Activated naive CD4-positive, alpha-beta T cell treated with anti-CD3 and anti-CD28 coated beads, Interleukin-2, amount 50 U/mL, for 72 hours (primary cell): ENCODE measurements at places on chromosomes 16 and 17.
A peak's percentile ranks its signal among the peaks of the same experiment; 100 is the strongest.

- no peak for DNase-seq
Measured at GRCh38 chr17:54976316-54976715, 7.8 kb downstream of the STXBP4 start.

DNA sequence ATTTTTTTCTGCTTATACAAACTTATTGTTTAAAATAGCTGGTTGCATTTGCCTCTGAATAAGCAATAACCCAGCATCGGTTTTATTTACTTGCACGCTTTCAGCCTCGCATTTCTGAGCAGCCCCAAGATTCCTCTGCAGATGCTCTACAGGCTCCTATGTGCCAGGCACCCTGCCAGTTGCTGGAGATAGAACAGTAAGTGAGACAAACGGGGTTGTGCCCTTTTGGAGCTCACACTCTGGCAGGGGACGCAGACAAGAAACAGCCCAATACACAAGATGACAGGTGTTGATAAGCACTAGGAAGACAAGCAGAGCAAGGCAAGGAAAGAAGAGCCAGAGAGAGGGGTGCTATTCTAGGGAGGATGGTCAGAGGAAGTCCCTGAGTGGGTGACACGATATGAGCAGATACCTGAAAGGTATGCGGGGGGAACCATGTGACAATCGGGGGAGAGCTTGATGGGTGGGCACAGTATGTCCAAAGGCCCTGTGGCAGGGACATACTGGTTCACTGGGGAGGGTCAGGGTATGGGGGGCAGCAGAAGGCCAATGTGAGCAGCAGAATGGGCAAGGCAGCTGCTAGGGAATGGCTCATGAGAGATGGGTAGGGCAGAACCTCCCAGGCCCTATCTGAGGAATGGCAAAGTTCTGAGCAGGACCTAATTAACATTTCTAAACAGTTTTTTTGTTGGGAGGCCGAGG lies 18.7 kb upstream of the ADORA2B start:
- no peak for DNase-seq

DNA sequence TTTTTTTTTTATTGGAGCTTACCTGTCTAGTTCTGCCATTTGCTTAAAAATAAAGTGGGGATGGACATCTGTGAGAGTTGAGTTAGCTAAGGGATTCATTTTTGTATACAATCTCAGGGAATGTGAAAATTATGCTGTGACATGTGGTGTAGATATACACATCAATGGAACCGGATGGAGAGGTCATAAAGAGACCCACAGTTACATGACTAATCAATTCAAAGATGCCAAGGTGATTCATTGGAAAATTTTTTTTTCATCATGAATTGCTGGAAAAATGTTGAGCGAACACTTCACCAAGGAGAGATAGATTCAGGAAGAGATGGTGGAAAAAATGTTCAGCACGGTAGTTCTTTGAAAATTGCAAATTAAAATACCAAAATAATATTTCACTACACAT lies 605.4 kb upstream of the KIF2B start:
- no peak for DNase-seq

GRCh38 chr16:56203052-56203451 lies 11.8 kb downstream of the GNAO1 start:
- no peak for DNase-seq

DNA sequence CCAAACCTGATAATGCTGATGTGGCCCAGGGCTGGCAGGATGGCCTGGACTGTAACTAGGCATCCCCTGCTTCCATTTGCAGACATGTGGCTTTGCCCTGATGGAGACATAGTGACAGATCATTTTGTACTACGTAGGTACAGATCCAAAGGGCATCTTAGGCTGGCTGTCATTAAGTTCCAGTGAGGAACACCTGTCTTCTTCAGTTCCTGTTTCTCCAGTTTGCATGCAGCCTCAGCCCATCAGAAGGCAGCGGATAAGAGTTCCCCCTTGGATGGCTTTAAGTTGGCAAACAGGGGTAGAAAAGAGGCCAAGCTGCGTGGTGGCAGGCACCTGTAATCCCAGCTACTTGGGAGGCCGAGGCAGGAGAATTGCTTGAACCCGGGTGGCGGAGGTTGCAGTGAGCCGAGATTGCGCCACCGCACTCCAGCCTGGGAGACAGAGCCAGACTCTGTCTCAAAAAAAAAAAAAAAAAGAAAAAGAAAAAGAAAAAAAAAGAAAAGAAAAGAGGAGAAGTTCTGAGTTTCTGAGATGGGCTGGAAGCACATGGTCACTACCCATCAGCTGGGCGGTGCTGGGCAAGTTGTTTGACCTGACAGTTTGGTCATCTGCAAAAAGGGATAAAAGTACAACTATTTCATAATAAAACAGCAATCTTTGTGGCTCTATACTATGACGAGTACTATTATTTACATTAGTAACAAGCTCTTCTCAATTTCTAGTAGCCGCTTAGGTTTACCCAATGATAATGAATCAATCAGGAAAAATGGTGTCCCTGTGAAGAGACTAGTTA lies 42.7 kb downstream of the CPPED1 start:
- DNase-seq = no peak

DNA sequence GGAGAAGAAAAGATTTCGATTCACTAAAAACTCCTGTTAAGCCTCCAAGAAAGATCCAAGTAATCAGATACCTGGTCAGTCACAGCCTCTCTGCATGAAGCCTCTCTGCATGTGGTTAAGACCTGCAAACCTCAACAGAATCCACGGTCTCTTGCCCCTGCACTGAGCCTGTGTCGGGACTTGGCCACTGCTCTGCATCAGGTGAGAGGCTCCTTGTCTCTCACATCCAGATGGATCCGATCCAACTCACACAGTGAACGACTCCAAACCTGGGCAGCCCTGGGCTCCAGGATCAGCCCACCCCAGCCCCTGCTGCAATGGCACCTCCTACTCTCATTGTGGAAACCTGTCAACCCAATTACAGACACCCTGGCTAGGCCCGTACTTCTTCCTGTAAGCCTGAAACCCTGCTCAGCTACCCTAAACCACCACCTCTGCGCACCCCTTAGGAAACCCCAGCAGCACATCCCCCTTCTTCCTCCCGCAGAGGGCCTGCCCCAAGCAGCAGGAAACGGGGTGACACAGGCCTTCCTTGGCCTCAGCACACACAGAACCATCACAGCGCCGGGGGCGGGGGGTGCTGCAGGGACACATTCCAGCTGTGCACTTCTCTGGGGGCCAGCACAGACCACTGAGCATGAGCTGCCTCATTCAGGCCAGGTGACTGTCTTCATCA lies 129.5 kb downstream of the ANKRD11 start:
- DNase-seq = peak; percentile 85

GRCh38 chr16:5502467-5502869 lies 404.9 kb upstream of the EEF2KMT start:
- DNase-seq = no peak

- DNase-seq = no peak
Measured at GRCh38 chr16:46632778-46633733, 11.9 kb upstream of the SHCBP1 start.

DNA sequence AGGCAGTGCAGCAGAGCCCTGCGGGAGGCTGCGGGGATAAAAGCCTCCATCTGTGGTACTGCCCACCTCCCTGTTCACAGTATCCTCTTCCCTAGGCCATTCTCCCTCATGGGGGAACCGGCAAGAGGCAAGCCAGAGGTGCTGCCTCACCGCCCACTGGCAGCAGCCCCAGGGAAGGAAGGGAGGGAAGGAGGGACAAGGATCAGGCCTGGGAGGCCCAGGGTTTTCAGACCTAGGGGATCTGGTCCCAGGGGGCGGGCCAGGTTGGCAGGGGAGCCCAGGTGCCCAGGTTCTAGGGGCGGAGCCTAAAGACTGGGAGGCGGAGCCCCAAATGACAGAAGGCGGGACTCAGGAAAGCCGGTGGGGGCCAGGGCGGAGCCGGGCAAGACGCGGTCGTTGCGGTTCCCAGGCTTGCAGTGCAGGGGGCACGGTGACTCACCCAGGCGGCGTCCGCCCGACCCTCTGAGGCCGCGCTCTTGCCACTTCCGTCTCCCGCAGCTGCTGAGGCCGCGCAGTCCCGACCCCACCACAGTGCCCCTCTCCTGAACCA lies 3.0 kb upstream of the MTMR4 start:
- DNase-seq = no peak

GRCh38 chr16:10367616-10368188 lies 18.2 kb upstream of the ATF7IP2 start:
- DNase-seq = no peak

DNA sequence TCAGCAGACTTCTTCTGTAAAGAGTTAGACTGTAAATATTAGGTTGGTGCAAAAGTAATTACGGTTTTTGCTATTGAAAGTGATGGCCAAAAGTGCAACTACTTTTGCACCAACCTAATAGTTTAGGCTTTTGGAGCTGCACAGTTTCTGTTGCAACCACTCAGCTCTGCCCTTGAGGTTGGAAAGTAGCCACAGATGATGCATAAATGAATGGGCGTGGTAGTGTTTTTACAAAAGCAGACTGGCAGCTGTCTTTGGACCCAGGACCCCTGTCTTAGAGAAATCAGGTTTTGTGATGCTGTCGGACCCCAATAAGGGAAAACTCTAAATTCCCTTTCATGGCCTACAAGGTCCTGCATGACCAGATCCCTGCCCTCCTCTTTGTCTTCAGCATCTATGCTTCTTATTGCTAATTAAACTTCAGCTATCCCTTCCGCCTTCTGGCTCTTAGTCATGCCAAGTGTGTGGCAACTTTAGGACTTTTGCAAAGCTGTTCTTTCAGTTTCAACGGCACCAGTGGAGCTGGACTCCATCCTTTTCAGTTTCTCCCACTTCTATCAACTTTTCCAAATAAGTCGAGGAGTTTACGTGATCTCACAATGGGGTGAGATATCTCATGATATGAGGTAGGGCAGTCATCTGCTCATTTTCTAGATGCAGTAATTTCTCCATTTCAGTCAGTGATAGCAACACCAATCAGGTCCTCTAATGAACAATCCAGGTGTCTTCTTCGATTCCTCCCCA lies 232.3 kb downstream of the XYLT1 start:
- DNase-seq = peak; percentile 37

GRCh38 chr16:78903843-78904242 lies 696.7 kb downstream of the MAF start:
- DNase-seq = no peak

DNA sequence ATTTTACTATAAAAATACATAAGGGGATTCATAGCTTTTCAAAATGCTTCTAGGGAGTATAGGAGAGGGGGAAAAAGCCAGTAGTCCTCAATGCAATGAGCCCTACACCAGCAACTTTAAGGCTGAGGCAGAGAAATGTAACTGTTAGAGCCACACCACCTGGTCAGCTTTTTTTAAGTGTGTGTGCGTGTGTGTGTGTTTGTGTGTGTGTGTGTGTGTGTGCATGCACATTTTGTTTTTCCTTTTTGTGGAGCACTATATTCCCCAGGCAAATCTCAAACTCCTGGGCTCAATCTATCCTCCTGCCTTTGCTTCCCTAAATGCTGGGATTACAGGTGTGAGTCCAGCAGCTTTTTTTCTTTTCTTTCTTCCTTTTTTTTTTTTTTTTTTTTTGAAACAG lies 2.3 kb upstream of the MEIOC start:
- DNase-seq = no peak

DNA sequence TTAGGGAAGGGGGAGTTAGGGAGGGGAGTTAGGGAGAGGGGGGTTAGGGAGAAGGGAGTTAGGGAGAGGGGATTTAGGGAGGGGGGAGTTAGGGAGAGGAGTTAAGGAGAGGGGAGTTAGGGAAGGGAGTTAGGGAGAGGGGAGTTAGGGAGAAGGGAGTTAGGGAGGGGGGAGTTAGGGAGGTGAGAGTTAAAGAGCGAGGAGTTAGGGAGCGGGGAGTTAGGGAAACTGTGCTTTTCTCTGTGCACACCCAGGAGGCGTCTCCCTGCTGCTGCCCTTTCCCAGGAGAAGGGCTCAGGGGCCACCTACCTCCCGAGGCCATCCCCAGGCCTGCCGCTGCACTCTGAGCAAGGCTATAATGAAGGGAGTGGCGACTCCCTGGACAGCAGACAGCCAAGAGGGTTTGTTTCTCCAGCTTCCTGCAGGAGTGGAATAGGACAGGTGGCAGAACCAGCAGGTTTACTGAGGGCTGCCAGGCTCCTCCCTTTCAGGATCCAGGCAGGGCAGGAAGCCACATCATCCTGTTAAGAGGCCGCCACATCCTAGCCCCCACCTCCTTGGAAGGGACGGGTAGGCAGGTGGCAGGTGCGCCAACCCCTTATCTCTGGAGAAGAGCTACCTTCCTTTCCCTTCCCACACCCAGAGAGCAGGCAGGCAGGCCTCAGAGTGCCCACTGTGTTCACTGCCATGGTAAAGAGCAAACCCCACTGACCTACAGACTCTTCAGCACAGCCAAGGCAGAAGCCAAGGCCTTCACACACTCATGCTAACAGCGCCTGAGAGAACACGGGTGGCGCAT lies 4.3 kb downstream of the CANT1 start:
- DNase-seq = peak; percentile 55

- no peak for DNase-seq
Measured at GRCh38 chr16:22664561-22664997, 149.4 kb upstream of the HS3ST2 start.

DNA sequence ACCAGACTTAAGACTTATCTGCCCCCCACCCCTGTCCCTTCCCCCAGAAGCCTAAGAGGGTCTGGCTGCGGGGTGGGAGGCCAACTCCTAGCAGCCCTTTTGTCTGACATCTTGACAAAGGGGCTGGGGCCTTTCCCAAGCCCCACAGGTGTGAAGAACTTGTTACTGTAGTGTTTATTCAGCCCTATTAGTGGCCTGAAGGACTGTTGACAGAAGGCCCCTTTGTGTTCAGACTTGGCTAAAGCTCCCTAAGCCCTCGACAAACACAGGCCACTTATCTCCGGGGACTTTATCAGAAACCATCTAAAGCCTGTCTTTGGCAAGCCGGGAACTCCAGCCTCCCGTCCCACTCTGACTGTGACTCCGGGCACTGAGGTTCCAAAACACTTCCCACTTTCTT lies 129.8 kb downstream of the NTN1 start:
- DNase-seq = no peak

- DNase-seq = no peak
Measured at GRCh38 chr16:20928774-20929411, 28.3 kb downstream of the LYRM1 start.

- DNase-seq = no peak
Measured at GRCh38 chr16:55613613-55614335, 42.0 kb upstream of the SLC6A2 start.

- DNase-seq = no peak
Measured at GRCh38 chr16:88900662-88901052, 34.2 kb upstream of the PABPN1L start.

DNA sequence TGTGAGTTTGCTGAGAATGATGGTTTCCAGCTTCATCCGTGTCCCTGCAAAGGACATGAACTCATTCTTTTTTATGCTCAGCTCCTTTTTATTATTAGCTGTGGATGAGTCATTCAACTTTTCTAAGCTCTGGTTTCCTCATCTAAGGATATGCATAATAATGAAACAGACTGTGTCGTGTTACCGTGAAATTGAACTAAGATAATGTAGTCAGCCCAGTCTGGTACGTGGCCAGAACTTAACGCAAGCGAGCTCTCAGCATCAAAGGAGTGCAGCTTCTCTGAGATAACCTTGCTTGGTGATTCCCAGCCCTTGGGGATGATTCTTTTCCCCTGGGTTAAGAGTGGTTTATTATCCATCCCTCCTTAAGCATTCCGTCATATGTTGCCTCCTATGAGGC lies 454.3 kb upstream of the EEF2KMT start:
- DNase-seq = no peak

GRCh38 chr17:47675380-47676198 lies 18.4 kb upstream of the TBKBP1 start:
- no peak for DNase-seq

- no peak for DNase-seq
Measured at GRCh38 chr17:5562661-5563360, 21.5 kb downstream of the NLRP1 start.
